Pulmonary artery endothelial cell (primary cell): ENCODE measurements at places on chromosomes 3 and 15. TPM values are rescaled to one million over a fixed set of nuclear protein-coding genes. Genes with fewer than 3 reads are reported as not detected.

DNA sequence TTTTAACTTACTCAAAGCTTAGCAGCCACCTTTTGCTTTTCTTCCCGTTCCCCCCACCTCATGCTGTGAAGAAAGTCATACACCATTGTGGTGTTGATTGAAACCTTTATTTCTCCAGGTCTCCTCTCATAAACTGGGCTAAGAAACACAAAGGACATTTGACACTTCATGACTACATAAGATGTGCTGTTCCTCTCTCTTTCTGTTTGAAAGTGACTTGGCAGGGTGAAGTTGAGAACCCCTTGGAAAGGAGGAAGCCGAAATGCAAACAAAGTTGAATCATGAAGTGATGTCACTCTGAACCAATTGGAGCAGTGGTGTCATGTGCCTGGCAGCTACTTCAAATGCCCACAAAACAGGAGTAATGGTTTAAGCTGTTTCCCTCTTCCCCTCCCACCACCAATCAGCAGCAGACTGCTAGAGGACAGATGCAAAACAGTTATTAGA, 174.7 kb downstream of the IGF1R start:
- DNase-seq, result no peak

DNA sequence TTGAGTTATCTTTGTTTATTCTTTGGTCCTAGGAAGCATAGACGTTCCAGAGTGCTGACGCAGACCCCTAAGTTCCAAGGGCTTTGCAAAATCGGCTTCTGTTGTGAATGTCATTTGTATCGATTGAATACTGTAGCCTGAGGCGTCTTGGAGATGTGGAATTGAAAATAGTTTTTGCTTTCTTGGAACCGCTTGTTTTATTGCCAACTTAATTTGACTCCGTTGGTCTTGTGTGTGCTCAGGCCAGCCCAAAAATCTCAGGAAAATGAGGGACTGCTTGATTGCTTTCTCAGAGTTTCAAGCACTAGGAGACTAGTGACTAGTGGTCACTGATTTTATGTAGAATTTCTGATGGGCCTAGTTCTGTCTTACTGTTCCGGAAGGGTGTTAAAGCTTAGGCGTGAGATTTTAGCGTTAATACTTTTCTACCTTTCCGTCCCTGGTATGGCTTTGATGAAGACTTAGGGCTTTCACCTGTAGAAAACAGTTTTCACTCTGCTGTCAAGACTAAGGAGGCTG, 263 bp upstream of the UTS2B start:
- peak; percentile 45 for DNase-seq

Gene CFAP100
- total RNA-seq, result not detected in 2 replicates

Gene WNT5A
- 0.04 and 0.07 TPM in 2 replicates for total RNA-seq

GRCh38 chr3:57176045-57176444, 10.9 kb upstream of the IL17RD start:
- no peak for DNase-seq

Gene MAP1A
- total RNA-seq, result 1.4 and 1.6 TPM in 2 replicates

GRCh38 chr3:128007033-128007424, 45.2 kb upstream of the SEC61A1 start:
- no peak for DNase-seq

Gene SERP1
- total RNA-seq, result 187 and 198 TPM in 2 replicates

- DNase-seq, result peak; percentile 93
Observed at GRCh38 chr3:195151866-195152541, 119.0 kb downstream of the XXYLT1 start.

DNA sequence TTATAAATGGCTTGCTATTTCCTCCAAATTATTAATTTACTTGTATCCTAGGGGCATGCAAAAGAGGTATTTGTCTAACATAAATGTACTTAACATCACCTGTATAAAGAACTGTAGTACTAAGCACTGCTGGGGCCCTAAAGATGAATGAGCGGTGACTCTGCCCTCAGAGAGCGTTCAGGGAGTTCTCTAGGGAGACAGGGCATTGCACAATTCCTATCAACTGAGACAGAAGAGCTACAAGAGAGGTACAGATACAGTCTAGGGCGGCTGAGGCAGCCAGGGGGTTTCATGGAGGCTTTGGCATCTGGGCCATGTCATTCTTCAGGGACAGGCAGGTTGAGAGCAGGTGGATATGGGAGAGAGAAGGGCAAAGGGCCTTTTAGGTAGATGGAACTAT, 39.9 kb upstream of the PARL start:
- no peak for DNase-seq

Gene RTP4
- total RNA-seq, result 0.46 and 0.99 TPM in 2 replicates

DNA sequence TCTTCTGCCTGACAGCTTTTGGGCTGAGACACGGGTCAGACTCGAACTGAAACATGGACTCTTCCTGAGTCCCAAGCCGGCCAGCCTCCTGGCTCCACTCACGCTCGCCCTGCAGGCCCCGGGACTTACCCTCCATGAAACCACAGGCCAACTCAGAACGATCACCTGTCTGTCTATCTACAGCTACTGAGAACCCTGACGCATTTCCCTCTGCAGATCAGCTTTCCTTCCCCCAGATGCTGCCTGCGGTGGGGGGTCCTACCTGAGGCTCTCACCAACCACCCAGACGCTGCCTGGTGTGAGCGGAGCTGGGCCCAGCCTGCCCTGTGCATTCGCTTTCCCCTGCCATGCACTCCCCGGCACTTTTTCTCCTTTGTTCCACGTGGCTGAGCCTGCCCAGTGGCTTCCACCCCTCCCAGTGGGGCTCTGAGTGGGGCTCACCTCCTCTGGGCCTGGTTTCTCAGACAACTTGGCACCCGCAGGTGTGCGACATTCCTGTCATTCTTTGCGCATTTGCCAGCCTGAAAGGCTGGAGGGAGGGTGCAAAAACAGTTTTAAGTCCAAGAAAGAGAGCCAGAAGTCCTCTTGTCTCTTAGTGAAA, 60.2 kb downstream of the PLXNA1 start:
- no peak for DNase-seq

Gene SLC7A14
- 3.0 and 11.8 TPM in 2 replicates for total RNA-seq

Gene SNTN
- total RNA-seq, result not detected in 2 replicates

Gene FAM3D
- 0.46 and 0.66 TPM in 2 replicates for total RNA-seq

GRCh38 chr15:79881254-79881653, 15.6 kb downstream of the MTHFS start:
- no peak for DNase-seq

Gene MKRN3
- 0.40 TPM in 1 of 2 replicates, not detected in the other for total RNA-seq

Gene AQP9
- total RNA-seq, result not detected in 2 replicates

- DNase-seq, result no peak
Observed at GRCh38 chr3:132237652-132238032, 79.6 kb upstream of the ACP3 start.
